NCI-H524 treated with DMSO at 0.1 percent for 48 hours (cell line): ENCODE measurements at places on chromosomes 12 and 14.

GRCh38 chr12:123573870-123574269 is 10.5 kb upstream of the TMED2 start:
- DNase-seq, result no peak

DNA sequence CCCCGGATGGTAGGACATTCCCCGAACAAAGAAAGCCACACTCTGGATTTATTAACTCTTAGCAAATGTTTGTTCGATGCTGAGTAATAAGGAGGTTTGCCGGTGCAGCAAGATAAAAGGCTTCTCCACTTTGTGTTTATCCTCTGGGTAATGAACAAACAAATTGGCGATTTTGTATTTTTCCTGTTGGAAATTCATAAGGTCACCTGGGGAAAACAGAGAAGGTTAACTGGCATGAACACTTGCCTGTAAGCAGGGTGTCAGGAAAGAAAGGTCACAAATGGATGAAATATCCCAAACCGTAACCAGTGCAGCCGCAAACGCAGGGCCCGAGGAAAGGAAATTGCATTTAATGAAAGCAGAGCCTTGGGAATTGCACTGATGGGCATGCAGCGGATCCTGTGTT is 132.8 kb downstream of the RMST start:
- no peak for DNase-seq

DNA sequence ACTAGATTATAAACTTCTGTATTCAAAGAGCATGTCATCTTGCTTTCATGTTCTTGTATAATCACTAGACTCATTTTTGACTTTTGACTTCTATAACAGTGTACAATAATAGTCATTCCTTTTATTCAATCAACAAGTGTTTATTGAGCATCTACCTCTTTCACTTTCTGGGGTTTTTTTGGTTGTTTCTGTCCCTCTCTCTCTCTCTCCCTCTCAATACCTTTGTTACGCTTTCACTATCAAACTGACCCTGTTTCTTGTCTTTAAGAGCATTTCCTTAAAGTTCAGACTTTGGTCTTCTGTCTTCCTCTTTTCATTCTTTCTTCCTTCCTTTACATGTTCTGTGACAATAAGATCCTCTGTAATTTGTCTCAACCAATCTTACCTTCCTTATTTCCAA is 49.5 kb downstream of the GPR137C start:
- DNase-seq, result no peak

DNA sequence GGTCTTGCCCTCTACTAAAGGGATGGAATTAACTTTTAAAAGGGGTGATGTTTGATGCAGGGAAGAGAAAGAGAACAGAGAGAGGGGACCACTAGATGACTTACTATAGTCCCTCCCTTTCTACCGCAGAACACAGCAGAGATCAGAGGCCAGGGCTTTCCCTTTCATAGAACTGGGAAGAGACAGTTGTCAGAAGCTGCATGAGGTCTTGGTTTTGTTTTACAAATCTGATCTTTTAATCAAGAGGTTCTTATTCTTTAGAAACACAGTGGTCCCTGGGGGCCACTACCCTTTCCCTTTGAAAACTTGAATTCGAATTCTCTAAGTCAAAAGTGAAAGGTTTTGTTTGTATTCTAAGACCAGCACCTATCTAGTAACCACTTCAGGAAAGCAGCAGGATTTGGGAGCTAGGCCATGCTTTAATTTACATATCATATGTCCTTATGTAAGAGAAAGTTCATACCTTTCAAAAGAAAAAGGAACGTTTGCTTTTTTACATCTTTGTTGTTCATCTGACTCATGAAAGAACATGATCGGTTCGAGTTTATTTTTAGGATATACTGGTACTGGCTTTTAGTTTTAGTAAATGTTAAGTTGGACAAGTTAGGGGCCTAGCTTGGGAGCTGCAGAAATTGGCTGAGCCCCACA is 6.3 kb downstream of the FBXL14 start:
- no peak for DNase-seq

- no peak for DNase-seq
Measured at GRCh38 chr12:57154804-57155434, 7.5 kb upstream of the LRP1-AS start.

GRCh38 chr14:105315211-105315721 is 718 bp downstream of the PACS2 start:
- no peak for DNase-seq
